Activated naive CD4-positive, alpha-beta T cell treated with Interleukin-2 at 50 U/mL for 16 hours (primary cell): ENCODE measurements at places on chromosomes 2 and 18.

GRCh38 chr2:232633413-232634205, at the start of gene EFHD1:
Gene EFHD1, plus strand, starts transcription at chr2:232633604. Its CDS starts 101 bp downstream, at chr2:232633705.
- peak; percentile 62 for DNase-seq

GRCh38 chr2:62050456-62051045, 145.1 kb downstream of the COMMD1 start:
- no peak for DNase-seq

DNA sequence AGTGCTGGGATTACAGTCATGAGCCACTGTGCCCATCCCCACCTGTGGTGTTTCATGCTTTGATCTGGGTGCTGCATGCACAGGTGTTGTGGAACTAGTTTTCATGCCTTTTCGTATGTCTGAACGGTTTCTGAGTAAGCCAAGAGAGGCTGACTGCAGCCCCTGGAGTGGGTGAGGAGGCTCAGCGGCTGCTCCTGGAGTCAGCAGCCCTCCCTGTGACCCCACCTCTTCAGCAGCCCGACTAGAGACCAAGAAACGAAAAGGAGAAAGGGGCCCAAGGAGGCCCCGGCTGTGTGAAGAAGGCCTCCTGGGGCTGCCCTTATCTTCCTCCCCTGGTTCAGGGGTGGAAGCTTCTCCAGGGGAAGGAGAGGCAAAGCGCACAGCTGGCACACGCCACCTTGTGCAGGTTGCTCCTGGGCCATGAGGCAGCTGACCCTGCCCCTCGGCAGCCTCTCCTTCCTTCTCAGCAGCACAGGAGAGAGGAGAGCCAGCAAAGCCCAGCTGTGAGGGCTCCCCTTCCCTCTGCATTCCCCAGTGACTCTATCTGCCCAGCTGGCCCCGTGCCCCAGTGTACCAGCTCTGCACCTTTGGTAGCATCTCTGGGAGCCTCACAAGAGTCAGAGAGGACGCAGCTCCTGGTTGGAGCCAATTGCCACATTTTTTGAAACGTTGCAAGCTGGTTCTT, 182.5 kb upstream of the HS6ST1 start:
- no peak for DNase-seq

DNA sequence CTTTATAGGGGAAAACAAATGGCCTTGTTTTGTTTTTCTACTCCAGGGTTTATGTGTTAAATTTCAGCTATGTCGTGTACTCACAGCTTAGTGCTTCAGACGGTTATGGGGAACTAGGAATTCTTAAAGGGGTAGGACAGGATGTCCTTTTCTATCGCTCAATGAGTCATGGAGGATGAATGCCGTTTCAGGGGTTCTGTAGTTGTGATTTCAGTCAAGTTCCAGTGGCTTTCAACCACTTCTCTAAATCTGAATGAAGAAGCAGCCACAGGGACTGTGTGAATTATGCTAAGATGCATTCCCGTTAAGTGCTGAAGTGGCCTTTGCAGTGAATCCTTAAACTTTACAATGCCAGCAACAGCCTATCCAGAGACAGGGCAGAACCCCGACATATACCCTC, 1231.7 kb upstream of the ZEB2 start:
- DNase-seq, result no peak

- no peak for DNase-seq
Observed at GRCh38 chr2:190685333-190685732, 36.5 kb downstream of the NAB1 start.

DNA sequence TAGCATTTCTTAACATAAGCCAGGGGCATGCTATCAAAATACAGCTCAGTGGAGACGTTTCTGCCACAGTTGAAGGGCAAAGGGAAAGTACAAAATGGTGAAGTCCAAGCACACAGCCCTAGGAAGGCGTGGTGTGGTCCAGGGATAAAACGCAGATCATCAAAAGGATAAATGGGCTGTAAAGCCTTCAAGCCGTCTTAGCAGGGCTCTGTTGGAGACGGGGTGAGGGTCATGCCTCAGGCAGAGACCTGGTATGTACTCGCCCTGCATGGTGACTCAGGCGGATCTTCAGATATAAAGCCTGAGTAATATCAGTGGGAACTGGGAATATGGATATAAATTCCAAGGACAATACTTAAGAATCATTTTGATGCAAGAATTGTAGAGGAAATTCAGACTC, 61.2 kb downstream of the NGEF start:
- no peak for DNase-seq

DNA sequence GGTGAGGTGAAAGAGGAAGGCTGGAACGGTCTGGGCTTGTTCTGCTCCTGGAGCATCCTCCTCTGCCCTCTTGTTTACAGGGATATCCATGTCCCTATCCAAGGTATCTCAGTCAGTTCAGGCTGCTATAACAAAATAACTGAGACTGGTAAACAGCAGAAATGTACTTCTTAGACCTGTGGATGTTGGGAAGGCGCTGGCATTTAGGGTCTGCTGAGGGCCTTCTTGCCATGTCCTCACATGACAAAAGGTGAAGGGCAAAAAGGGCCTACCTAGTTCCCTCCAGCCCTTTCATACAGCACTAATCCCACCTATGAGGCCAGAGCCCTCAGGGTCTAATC, 65.6 kb downstream of the INPP4A start:
- no peak for DNase-seq

- DNase-seq, result no peak
Observed at GRCh38 chr18:52499644-52500043, 159.6 kb downstream of the DCC start.

- peak; percentile 17 for DNase-seq
Observed at GRCh38 chr2:47174733-47175361, 19.7 kb upstream of the STPG4 start.

DNA sequence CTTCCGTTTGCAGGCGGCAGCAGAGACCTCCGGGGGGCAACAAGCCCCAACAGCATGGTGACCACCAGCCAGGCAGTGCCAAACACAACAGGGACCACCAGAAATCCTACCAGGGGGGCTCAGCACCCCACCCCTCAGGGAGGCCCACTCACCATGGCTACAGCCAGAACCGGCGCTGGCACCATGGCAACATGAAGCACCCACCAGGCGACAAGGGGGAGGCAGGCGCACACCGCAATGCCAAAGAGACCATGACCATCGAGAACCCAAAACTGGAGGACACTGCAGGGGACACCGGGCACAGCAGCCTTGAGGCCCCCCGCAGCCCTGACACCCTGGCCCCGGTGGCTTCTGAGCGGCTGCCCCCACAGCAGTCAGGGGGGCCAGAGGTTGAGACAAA, 192.9 kb downstream of the SMAD7 start:
- DNase-seq, result no peak
